ENCODE measurements at places on chromosomes 5 and 9. TPM values are rescaled to one million over a fixed set of nuclear protein-coding genes. Genes with fewer than 3 reads are reported as not detected.

QRFP gene
- total RNA-seq, result not detected

DNA sequence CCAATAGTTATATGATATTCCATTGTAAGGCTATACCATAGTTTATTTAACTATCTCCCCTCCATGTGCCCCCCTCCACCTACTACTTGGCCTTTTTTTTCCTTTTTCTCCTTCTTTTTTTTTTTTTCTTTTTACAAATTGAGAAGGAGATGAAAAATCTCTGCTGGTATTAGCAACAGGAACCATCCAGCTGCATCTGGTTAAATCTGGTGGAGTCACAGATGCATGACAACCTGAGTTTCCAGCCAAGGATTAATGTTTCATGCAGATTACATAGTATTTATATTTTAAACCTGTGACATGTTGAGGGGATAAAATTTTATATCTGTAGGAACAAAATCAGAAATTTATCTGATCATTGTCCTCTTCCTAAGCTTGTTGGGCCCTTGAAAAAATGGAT lies 128.5 kb upstream of the IQGAP2 start:
- H3K4me3 ChIP-seq, result no peak overlapping the region
- no peaks in the 10 kb centered on the region for H3K4me1 ChIP-seq
- H3K27me3 ChIP-seq, result no peaks in the 10 kb centered on the region

SLC34A1 gene
- not detected for total RNA-seq

SLC6A18 gene
- not detected for total RNA-seq

GRCh38 chr9:70441622-70442021 lies 27.2 kb upstream of the KLF9 start:
- no peak for DNase-seq
- H3K36me3 ChIP-seq, result no peaks in the 10 kb centered on the region
- peaks cover 32% of the 10 kb centered on the region for H3K4me1 ChIP-seq
- no peak overlapping the region for H3K27ac ChIP-seq

DNA sequence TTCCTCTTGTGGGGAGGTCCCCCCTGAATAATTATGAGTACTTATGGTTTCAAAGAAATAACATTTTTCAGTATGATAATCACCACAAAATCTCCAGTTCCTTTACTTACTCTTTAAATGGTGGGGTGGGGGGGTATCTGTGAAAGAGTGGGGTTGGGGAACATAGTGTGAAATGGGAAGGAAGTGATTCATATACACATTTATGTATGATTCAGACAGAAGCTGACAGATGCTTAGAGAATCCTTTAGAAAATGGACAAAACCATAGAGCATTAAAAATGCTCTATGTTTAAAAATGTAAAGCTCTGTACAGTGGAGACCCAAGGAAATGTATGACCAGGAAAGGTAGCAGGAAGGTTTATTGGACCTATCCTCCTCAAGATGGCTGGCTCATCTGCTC lies 267.5 kb upstream of the GRIA1 start:
- no peaks in the 10 kb centered on the region for H3K27me3 ChIP-seq
- DNase-seq, result no peak
- H3K36me3 ChIP-seq, result no peaks in the 10 kb centered on the region
- H3K4me1 ChIP-seq, result no peaks in the 10 kb centered on the region
- no peak overlapping the region for H3K27ac ChIP-seq
- H3K4me3 ChIP-seq, result no peak overlapping the region

DNA sequence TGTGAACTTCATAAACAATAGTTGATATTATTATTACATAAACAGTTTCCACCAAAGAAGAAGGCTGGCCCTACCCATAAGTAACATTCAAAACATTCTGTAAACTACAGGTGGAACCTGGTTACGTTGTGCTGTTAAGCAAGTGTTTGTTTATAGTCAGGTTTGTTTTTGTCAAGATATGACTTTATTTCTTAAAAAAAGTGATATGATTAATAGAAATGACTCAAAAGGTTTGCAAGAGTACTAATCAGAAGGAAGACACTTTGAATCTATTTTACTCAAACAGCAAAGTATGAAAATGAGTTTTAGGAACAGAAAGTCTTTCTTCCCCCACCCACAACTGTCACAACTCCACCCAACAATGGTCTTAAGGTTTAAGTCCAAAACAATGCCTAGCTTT lies 220.8 kb downstream of the PLK2 start:
- no peak for DNase-seq
- H3K4me3 ChIP-seq, result no peak overlapping the region
- H3K27me3 ChIP-seq, result no peaks in the 10 kb centered on the region
- H3K36me3 ChIP-seq, result no peaks in the 10 kb centered on the region
- H3K4me1 ChIP-seq, result peaks cover 12% of the 10 kb centered on the region
- no peak overlapping the region for H3K27ac ChIP-seq

ABCA1 gene
- 48.1 TPM for total RNA-seq

TSLP gene
- total RNA-seq, result 0.28 TPM

GRCh38 chr9:110087605-110088004 lies 120.4 kb downstream of the C9orf152 start:
- no peaks in the 10 kb centered on the region for H3K36me3 ChIP-seq
- no peaks in the 10 kb centered on the region for H3K27me3 ChIP-seq
- no peak overlapping the region for H3K4me3 ChIP-seq
- no peak for DNase-seq

Data from thoracic aorta (tissue), 2 donors.